H9 (cell line): ENCODE measurements at places on chromosomes 12 and 14.

DNA sequence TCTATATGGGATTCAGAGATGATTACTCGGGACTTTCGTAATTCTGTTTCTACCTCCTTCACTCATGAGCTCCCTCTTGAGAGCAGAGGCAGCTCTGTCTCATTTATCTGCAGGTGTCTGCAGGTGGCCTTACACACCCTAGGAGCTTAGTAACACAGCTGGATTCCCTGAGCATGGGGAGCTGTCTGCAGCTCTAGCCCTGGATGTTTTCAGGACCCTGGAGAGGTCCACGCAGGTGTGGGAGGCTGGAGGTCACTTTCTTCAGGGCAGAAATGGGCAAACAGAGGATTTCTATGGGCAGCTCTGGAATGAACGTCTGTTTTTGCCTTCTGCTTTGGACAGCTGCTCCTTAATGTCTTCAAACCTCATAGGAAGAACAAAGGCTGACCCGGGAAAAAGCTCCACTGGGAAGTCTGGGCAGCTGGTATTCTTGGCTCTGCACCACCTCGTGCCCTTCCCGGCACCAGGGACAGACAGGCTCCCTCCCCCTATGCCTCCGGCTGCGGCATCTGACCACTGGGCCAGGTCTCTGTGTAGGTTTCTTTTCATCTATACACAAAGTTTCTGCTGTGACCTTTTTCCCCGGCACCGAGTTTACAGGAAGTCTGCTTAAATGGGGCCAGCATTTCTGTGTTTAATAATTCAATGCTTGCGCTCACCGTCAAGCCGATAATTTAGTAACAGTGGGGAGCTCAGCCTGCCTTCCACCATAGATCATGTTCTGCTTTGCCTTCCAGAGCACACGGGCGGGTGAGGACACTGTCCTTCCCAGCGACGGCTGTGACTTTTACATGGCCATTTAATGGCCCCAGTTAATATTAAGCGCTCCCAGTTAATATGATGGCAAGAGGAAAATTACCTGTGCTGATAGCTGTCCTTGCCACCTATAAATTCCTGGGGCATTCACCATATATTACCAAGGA is 320.2 kb upstream of the SFSWAP start:
- peak; percentile 70 for DNase-seq

DNA sequence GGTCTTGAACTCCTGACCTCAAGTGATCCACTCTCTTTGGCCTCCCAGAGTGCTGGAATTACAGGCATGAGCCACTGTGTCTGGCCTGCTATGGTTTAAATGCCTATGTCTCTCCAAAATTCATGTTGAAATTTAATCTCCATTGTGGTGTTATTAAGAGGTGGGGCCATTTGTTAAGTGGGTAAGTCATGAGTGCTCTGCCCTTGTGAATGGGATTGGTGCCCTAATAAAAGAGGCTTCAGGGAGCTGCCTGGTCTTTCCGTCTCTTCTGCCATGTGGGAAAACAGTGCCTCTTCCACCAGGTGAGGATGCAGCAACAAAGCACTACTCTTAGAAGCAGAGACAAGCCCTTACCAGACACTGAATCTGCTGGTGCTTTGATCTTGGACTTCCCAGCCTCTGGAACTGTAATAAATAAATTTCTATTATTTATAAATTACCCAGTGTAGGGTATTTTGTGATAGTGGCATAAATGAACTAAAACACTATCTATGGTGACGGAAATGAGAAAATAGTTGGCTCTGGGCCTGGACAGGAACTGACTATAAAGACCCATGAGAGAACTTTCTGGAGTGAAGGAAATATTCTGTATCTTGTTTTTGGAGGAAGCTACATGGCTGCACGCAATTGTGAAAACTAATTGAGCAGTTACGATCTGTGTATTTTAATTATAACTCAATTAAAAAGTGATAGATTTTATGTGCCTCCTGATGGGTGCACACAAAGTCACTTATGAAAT is 12.1 kb upstream of the ATP23 start:
- DNase-seq: no peak

DNA sequence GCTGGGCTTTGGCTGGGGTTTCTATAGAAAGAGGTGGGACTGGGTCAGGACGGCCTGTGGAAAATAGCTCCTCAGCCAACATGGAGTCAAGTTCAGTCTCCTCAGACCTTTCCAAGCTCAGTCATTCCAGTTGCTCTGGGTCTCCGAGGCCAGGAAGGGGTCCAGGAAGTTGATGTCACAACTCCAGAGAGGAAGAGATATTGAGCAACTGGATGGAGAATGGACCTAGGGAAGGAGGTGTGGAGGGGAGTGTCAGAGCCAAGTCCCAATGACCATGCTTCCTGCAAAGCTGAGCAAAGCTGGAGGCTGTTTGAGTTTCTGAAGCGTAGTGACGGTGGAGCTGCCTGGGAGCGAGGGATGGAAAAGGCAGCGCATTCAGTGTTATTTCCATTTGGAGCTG is 86.1 kb downstream of the SLC24A4 start:
- DNase-seq: no peak

GRCh38 chr12:94532490-94533422 is 73.1 kb upstream of the CEP83 start:
- DNase-seq: peak; percentile 88
